ENCODE measurements at places on chromosomes 12 and 14.

DNA sequence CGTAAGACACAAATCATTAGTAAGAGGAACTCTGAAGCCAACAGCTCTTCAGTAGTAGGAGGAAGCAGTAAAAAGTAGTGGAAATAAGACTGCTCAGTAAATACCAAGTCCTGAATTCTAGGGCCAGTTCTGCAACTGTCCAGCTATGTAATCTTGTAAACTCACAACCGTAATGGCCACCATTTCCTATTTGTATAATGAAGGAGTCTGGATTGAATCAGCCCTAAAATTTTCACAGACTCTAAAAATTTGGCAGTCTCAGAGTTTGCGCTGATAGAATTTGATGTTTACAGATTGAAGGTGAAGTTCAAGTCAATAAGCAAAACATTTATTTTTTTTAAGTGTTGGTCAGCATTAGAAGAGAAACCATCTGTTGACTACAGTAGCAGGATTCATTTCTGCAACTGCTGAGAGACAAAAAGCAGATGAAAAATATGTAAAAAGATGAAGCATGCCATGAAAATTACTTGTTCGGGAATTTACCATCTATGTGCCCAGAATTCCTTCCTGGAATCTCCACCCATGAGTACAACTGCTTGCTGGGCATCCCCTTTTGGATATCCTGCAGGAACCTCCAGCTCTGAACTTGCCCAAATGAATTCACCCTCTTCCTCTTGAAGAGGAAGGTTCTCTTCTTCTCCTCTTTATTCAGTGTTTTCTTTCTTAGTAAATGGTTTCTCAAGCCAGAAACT is 47.5 kb downstream of the GALNT4 start:
- no peak for DNase-seq

DNA sequence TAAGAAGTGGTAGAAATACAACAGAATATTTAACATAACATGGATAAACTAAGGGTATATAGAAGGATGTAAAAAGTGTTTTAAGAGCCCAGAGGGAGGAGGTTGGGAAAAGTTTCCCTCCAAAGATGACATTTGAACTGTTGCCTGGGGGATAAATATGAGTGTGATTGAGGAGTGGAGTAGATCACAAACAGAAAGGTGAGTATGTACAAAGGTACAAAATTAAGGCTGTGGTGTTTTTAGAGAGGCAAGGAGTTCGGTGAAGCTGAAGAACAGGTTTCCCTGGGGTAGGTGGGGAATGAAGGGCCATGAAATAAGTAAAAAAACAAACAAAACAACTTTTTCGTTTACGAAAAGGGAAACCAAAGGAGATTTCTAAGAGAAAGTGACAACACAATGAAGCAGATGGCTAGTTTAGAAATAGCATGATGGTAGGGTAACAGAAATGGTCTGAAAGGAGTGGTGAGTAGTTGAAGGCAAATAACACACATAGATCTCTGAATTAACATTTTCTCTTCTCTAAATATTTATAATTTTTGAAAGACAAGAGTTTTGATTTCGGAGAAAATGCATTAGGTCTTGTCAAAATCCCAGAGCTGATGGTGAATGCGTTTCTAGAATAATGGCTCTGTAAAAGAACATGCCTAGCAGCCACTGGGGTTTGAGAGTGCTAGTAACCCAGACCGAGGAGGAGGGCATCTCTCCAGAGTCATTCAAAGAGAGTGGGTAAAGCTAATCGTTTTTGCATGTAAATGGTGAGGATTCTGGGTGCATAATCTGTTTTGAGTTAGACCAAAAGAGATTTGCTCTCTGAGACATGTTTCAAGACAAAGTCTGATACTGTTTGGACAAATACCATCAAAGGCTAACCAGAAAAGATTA is 240.4 kb upstream of the DCN start:
- DNase-seq = no peak

DNA sequence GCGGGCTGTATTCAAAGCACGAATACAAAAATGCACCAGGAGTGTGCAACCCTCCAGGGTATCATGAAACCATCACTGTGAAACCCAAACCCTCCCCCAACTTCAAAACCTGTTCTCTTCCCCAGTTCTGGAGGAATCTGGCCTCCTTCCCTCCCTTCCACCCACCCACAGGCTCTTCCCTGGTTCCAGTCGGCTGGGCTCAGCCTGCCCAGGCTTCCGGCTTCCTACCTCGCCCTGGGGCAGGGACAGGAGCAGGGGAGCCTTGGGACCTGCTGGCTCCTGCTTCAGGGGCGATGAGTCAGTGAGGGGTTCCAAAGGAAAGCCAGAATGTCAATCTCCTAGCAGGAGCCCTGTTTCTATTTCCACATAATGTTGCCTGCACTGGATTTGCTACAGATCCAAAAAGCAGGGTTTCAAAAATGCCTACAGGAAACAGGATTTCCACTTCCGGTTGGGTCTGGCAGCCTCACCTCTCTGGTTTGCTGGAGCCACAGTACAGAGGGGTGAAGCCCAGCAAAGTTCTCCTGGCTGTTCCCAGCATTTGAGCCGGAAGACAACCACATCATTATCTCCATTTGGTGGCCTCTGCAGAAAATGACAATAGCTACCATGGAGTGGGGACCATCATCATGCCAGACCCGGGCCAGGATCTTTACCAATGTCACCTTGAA is 278.3 kb downstream of the DPF3 start:
- no peak for DNase-seq

GRCh38 chr14:25412998-25413397 is 363.1 kb upstream of the STXBP6 start:
- DNase-seq = no peak

- no peak for DNase-seq
Measured at GRCh38 chr14:54374117-54374884, 22.5 kb upstream of the CDKN3 start.

GRCh38 chr12:27396216-27396815 is 50.2 kb upstream of the SMCO2 start:
- no peak for DNase-seq

GRCh38 chr12:6532051-6532926 is 2.0 kb upstream of the GAPDH start:
- DNase-seq = no peak

GRCh38 chr14:105363847-105364708 is 34.3 kb upstream of the TEX22 start:
- DNase-seq = no peak

- no peak for DNase-seq
Measured at GRCh38 chr12:85568395-85569103, 267.7 kb downstream of the RASSF9 start.

DNA sequence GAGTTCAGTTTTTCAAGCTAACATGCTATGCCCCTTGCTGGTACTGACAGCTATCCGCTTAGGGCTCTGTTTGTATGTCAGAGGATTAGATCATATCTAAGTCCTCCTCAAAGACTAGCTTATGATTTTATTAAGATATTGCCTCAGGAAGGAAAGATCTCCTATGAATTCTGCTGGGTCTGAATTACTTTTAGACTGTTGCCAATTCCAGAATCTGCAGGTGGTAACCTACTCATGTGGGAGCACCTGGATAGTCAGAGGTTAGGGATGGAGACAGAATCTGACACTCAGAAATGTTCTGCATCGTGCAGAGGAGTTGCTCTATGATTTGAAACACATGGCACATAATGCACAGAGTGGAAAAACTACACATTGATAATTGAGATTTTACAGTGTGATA is 843.4 kb downstream of the SLC6A15 start:
- no peak for DNase-seq

GRCh38 chr12:6688999-6689882 is at the start of gene ZNF384:
Gene ZNF384, minus strand, starts transcription at chr12:6689375. Its CDS starts 9,855 bp downstream, at chr12:6679520.
- DNase-seq = peak; percentile 97

GRCh38 chr14:85453401-85454225 is 76.3 kb upstream of the FLRT2 start:
- DNase-seq = no peak

GRCh38 chr12:88113871-88114270 is 28.0 kb downstream of the CEP290 start:
- no peak for DNase-seq

GRCh38 chr14:103362780-103363179 is 22.4 kb upstream of the MARK3 start:
- DNase-seq = no peak

DNA sequence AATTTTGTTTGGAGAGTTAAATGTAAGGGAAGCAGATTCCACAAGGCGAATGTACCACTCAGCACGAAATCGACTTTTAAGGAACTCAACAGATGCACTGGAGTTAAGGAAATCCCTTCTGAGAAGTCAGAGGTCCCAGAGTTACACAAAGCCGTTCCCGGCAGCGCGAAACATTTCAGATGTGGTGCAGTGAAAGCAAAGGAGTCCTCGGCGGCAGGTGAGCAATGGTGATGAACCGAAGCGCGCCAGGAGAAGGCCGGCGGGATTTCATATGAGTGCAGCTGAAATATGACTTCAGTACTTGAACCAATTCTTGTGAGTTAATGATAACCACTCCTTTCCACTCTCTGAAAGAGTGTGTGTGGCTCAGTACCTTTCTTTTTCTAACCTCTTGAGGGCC is 183.2 kb downstream of the GRIP1 start:
- no peak for DNase-seq

GRCh38 chr12:24404086-24404815 is 454.8 kb upstream of the SOX5 start:
- DNase-seq = no peak

- DNase-seq = no peak
Measured at GRCh38 chr14:34214961-34215360, 247.1 kb downstream of the SPTSSA start.

DNA sequence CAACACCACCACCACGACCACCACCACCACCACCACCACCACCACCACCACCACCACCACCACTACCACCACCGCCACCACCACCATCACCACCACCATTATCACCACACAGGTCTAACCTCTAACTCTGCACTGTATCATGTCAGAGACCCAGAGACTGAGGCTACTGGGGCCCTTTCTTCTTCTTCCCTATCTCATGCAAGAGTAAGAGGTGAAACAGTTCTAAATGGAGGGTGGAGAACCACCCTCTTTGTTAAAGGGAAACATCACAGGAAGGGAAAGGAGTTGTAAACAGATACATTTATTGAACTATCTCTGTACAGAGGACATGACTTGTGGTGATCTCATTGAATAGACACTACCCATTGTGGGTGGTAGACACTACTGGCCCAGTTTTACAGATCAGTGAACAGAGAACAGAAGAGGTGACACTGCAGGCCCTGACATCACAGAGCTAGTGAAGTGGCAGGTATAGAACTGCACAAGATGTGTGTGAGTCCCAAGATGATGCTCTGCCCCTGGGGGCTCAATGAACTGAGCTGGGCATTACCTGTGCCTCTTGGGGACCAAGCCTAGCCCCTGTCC is 91.6 kb downstream of the FOXN3 start:
- no peak for DNase-seq

DNA sequence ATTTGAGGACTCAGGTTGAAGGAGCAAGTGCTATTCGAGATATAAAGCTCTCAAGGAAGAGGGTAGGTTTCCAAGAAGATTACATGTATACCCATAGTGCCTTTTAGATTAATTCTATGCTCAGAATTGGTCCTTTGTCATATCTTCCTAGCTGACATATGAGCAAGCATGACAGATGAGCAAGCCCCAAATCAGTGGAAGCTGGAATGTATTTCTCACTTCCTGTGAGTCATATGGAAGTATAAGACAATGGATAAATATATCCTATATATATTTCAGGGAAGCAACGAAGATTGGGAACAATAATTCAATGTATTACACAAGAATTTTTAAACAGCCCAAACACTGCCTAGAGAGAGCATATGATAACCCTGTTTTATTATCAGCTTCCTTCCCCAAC is 674.1 kb upstream of the ATXN7L3B start:
- DNase-seq = no peak

DNA sequence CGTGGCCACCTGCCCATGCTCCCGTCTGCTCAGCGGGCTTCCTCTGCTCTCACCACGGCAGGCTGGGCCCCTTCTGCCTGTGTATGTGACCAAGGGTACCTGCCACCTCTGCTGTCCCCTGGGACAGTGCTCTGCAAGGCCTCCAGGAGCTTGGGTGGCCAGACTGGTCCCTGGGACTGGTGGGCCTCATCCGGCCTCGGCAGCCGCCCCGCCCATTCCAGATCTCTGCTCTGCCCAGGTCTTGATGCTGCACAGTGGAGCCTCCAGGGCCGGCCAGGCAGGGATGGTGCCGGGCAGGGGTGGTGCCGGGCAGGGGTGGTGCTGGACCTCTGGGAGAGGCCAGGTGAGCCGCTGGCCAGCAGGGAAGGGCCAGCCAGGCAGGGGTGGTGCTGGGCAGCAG is 9.0 kb downstream of the FBRSL1 start:
- DNase-seq = no peak

- no peak for DNase-seq
Measured at GRCh38 chr12:87142342-87142741, 886.2 kb upstream of the MGAT4C start.

- DNase-seq = no peak
Measured at GRCh38 chr12:123987022-123987421, 14.0 kb downstream of the ZNF664 start.

GRCh38 chr12:65329721-65330120 is 51.2 kb downstream of the MSRB3 start:
- DNase-seq = no peak

All from left forelimb (tissue), 1 donor.